Fibroblast of lung (primary cell): ENCODE measurements at places on chromosomes 11 and 22.

- DNase-seq, result no peak
Measured at GRCh38 chr11:130043575-130043974, 26.1 kb upstream of the APLP2 start.

DNA sequence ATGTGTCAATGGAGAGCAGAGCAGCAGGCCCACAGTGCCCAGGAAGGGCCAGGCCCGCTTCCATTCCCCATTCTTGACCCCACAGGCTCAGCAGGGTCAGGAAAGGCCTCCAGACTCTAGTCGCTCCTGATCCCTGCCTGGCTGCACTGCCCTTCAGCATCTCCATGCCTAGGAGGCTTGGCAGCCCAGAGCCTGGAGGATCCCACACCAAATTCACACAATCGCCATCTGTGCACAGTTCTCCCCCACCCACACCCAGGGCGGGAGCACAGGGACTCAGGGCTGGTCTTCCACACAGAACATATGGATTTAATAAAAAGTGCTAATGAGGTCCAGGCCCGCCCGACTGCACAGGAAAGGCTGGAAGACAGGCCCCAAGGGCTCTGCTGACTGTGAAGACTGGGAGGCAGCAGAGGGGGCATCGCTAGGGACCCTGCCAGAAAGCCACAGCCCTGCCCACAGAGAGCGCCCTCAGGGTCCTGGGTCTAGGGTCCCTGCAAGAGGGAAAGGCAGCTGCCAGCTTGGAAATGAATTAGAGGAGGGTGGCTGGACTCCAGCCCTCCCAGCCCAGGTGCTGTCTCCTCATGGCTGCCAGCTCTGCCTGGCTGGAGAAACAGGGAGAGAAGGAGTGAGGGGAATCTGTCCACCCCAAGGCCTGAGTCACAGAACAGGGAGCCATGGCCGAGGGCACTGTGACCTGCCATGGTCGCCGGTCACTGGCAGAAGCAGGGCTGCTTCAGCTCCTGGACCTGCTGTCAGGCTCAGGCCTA is 39.7 kb downstream of the DKK3 start:
- peak; percentile 50 for DNase-seq

DNA sequence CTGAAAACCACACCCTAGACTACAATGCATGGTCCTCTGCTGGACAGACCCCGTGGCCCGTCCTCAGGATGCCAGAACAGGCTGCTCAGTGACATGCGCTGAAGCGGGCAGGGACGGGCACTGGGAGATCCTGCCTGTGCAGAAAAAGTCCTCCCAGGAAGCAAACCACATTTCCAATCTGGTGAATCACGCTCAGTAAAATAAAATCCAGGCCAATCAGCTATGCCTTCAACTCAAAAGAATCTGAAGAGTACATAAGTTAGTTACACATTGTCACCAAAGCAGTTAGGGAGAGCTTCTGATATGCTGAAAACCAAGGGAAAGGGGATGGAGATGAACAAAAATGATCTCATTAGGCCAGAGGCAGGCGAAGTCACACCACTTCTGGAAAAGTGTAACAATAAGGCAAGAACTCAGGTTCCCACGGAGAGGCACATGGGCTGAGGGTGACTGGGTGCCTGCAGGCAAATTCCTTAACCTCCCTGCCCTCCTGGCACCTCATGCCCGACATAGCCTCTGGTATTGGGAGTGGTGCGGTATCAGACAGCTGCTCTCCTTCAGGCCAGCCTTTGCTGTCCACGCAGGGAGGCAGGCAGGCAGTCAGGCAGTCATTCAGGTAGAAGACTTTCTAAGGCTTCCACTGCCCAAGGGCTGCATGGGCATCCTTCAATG is 66.4 kb downstream of the APOL5 start:
- peak; percentile 84 for DNase-seq

DNA sequence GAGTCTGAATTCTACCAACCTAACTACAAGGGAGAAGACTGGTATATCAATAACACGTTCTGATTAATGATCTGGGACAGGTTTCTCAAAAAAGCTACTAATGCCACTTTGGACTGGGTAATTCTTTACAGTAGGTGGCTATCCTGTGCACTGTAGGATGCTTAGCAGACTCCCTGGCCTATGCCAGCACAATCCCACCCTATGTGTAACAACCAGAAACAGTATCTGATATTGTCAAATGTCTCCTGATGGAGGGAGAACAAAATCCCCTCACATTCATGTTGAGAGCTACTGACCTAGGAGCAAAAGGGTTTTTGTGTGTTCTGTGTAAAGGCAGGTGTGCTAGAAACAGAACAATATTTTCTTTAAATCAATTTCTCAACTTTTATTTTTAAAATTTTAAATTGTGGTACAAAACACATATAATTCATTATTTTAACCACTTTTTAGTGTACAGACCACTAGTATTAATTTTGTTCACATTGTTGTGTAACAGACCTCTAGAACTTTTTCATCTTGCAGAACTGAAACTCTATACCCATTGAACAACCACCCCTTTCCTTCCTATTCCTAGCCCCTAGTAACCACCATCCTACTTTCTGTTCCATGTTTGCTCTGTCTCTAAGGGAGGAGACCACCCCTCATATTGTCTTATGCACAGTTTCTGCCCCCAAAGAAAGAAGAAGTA is 2.1 kb upstream of the MS4A6A start:
- DNase-seq, result no peak

DNA sequence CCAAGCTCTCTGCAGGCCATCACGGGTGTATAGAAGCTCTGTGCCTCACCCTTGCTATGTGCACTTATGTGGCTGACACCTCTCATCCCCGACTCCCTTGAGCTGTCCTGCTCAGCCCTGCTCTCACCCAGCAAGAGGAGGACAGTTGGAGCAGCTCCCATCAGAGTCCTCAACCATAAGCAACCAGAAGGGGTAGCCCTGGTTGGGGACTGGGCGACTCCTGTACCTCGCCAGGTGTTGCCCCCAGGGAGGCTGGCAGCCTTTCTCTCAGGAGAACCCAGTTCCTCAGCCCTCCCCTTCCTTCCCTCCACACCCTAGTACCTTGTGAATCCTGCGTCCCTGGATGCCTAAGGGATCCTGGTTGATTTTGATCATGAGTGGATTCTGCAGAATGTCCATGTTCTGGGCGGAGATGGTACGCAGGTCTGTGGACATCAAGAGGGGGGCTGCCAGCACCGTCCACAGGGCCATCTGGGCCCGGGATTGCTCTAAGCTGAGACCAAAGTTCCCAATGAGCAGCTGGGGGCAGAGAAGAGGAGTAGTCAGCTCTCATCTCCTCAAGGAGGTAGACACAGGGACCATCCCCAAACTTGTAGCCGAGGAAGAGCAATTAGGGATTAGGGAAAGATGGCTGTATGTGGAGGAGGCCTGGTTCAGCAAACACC is 8.0 kb downstream of the NAGA start:
- no peak for DNase-seq

GRCh38 chr11:119671051-119671450 is 57.9 kb downstream of the NECTIN1 start:
- DNase-seq, result peak; percentile 84

GRCh38 chr22:19815823-19816290 is 38.8 kb downstream of the GNB1L start:
- DNase-seq, result no peak
